ENCODE measurements at places on chromosomes 5 and 9.

DNA sequence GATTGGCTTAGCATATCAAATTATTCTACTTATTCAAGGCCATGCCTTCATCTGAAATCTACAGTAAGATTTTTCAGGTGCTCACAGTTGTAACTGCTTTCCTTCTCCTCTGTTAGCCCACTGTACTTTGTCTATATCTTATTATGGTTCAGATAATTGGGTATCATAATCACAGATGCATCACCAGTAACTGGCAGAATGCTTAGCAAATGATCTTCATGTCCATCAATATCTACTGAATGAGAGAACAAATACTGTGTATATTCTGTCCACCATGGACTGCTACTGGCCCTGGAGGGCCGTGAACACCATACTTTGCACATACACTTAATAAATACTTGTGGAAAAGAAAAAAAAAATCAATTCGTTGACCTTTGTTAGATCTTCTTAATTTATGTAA, 96.2 kb downstream of the MEF2C start:
- DNase-seq = no peak

GRCh38 chr5:77356740-77357139, 135.4 kb downstream of the WDR41 start:
- DNase-seq = peak; percentile 59

DNA sequence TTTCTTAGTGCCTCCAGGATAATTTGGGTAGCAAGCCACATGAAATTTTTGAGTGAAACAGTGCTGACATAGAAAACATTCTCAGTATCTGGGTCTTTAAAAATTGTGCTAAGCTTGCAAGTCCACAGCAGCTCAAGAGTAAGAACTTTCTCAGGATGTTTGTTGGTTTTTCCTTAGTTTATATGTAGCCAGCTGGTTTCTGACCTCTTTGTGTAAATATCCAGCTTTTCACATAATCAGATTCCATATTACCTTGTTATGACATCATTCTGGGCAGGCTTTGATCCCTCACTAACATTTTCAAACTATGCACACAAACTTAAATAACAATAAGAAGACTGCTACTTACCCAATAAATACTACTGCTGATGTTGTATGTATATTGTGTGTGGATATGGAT, 82.9 kb upstream of the VCAN start:
- DNase-seq = no peak

DNA sequence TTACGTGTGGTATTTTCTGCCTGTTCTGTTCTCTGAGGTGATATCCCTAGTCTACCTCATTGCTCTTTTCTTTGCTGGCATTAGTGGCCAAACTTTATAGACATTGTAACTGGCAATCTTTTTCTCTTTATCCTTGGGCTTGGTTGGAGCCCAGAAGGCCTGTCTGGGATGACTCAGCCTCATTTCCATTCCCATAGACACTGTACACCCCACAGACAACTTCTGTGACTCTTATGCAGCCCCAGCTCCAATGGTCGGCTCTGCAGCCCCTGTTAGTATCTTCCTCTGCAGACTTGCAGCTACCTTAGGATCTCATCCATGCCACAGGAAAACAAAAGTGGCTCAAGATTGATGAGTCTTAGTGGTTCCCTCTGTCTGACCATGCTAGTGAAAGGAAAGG, 79.8 kb downstream of the CFAP95 start:
- DNase-seq = peak; percentile 65
